Stimulated activated CD4-positive, alpha-beta T cell treated with anti-CD3 and anti-CD28 coated beads, Interleukin-2, amount 100 ng/mL, for 48 hours (primary cell): ENCODE measurements at places on chromosomes 13 and 19.

GRCh38 chr13:29754473-29754806 lies 96.0 kb downstream of the UBL3 start:
- DNase-seq, result peak; percentile 5

GRCh38 chr13:73603646-73604045 lies 530.6 kb downstream of the KLF12 start:
- DNase-seq, result no peak

DNA sequence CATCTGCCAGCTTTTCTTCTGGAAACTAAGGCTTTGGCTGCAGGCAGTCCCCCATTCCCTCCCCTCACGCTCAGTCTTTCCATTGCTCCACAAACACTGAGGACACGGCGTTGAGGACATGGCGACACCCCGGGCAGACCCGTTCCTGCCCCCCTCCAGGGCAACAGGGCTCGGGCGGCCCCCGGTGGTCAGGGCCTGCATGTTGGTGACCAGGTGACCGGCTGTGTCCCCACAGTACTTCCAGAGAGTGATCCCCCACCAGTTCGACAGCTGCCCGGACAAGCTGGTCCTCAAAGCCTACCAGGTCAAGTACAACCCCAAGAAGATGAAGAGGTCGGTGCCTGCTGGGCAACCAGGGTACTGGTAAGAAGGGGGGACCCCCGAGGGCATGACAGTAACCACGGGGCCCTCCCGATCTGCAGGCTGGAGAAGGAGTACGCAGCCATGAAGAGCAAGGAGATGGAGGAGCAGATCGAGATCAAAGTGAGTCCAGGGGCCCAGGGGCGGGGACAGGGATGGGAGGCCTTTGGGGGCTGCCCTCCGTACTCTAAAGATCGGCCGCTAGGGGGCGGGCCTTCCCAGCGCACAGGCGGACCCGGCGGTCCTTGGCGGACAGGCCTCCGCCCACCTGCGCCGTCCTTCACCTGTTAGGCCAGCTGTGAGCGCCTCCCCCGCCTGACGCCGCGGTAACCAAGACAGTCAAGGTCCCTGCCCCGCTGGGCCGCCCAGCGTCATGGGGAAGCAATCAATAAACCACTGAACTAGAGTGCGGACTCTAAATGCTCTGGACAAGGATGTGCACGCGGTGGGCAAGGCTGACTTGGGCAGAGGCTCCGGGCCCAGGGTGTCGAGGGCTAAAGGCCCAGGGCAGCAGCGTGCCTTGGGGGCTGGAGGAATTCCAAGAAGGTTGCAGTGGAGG lies 21.1 kb downstream of the PRR36 start:
- DNase-seq, result peak; percentile 66

GRCh38 chr19:14062558-14062855 lies 631 bp upstream of the PALM3 start:
- DNase-seq, result no peak

- DNase-seq, result no peak
These were observed 113.8 kb downstream of the TBC1D4 start for GRCh38 chr13:75368167-75368566.

DNA sequence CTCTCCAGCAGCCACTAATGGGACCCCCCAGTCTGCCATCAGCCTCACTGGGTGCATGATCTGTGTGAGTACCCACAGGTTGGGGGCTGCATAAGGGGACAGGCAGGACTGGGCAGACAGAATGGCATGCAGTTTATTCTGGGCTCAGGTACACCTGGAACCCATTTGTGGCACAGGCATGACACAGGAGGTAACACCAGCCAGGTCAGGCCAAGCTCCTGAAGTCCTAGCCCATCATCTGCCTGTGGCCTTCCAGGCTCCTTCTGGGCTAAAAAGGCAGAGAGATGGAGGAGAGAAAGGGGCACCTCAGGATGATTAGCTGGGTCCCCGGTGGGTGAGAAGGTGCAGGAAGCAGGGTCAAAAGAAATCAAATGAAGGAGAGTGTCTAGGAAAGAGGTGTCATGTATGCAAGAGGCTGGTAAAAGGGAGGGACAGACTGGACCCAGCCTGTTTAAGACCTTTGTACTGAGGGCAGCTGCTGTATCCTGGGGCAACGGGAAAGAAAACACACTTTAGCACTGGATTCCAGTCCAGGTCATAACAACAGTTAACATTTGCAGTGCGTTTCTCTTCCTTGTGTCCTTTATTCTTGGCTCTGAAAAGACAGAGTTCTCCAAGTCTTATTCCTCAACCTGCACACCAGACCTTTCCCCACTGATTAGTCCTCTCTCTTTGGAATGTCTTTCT lies 20.2 kb upstream of the DGKH start:
- no peak for DNase-seq

DNA sequence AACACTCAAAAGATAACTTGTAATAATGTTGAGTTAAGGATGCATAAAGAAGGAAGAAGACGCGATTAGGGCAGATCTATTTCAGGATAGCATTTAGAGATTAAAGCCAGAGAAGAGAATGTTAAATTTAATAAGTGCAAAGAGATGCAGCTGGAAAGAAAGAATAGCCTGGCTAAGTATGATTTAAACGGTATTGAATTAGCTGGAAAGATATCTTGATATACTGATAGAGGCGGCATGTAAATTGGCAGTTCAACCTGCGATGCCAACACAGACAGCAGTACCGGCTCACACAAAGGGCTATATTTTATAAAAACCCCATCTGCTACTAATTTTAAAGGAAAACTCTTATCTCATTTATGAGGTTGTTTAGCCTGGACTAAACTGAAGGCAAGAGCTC lies 121.4 kb downstream of the ENOX1 start:
- no peak for DNase-seq

GRCh38 chr19:41295499-41295898 lies 14.5 kb upstream of the CCDC97 start:
- DNase-seq, result no peak

- no peak for DNase-seq
These were observed 125.5 kb downstream of the ENOX1 start for GRCh38 chr13:43661161-43661830.

DNA sequence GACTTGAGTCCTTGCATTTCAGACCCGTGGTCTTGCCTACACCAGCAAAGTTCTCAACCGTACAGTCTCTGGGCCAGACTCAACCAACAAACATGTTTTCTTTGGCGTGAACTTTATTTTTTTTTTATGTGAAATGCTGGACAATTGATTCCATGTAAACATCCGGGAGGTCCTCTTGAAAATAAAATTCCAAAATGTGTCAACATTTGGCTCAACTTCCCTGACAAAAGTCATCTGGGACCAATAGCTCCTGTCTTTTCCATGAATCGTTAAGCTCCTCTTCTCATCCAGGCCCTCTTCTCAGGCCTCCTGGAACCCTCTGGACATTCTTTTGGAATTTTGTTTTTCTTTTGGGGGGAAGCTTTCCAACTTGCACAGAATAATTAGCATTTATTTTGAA lies 2.7 kb downstream of the ALDH16A1 start:
- DNase-seq, result no peak

- peak; percentile 73 for DNase-seq
These were observed 1.7 kb downstream of the IRS2 start for GRCh38 chr13:109784590-109785140.

DNA sequence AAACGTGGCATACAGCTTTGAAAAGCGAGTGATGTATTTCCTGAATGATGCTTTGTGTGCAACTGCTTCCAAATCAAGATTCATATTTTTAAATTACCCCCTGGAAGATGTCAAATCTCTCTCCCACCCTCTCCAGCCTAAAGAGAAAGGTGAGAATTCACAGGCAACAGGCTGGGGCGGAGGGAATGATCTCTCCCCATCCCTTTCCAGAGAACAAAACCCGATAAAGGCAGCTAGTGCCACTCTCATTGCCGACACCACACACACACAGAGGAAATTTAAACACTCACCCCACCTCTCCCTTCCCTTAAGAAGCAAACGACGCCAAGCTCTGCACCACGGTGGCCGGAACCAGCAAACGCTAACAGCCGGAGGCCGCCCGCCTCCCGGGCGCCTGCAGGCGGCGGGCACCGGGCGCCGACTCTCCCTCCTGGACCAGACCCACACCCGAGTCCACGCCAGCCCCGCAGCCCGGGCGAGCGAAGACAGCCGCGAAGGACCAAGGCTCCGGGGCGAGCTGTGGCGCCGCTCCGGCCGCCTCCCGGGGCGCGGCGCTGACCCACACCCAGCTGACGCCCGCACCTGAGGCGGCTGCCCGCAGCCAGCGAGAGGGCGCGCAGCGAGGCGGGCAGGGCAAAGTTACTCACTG lies 477 bp downstream of the LNX2 start:
- DNase-seq, result peak; percentile 35
